ENCODE measurements at places on chromosomes 6 and 20.

DNA sequence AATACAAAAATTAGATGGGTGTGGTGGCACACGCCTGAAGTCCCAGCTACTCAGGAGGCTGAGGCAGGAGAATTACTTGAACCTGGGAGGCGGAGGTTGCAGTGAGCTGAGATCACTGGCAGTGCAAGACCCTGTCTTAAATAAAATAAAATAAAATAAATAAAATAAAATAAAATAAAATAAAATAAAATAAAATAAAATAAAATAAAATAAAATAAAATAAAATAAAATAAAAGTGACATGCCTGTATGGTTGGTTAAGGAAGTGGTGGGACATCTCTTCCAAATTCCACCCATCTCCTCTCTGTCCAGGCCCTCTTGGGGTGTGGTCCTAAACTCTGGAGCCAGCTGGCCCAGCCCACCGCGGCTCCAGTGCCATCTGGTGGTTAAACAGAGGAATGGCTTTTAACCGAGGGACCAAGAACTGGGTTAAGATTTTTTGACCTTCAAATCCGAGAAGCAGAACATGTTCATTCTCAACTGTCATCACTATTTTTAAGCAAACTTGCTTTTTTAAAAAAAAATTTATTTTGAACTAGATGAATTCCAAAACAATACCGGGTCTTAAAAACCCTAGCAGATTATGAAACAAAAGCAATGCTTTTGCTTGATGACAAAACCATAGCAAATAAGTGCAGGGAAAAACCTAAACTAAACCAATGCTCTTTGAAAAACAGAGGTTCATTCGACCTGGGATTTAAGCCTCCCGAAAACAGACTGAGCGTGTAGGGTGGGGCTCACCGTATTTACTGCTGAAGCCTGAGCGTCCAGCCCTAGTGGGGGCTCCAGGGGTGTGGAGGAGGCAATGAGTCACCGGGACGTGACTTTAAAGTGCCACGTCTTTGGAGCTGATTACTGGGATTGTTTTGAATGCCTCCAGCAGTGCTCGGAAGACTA is 68.8 kb downstream of the CDC5L start:
- DNase-seq, result no peak

- DNase-seq, result no peak
Observed at GRCh38 chr6:20706939-20707485, 172.8 kb downstream of the CDKAL1 start.

DNA sequence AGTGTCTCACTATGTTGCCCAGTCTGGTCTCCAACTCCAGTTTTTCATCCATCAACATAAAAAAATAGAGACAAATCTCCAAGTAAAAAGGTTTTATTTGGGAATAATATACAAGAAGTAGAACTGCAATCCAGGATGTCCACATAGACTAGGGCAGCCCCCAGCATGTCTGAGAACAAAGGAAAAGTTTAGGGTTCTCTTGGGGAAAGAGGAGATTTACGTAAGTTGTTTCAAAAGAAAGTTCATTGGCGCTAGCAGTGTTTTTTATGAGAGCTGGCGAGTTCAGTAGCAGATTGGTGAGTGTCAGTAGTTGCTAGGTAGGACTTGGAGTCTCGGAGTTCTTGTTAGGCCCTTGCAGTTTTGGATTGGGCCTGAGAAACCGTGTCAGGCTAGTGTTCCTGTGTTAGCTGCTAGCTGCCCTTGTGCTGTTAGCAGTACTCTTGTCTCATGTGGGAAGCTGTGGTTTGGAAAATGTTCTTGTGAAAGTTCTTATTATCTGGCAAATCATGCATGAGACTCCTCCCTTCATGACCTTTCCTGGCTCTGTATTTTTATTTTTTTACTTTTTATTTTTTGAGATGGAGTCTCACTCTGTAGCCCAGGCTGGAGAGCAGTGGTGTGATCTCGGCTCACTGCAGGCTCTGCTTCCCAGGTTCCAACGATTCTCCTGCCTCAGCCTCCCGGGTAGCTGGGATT is 24.7 kb downstream of the TTLL9 start:
- no peak for DNase-seq

DNA sequence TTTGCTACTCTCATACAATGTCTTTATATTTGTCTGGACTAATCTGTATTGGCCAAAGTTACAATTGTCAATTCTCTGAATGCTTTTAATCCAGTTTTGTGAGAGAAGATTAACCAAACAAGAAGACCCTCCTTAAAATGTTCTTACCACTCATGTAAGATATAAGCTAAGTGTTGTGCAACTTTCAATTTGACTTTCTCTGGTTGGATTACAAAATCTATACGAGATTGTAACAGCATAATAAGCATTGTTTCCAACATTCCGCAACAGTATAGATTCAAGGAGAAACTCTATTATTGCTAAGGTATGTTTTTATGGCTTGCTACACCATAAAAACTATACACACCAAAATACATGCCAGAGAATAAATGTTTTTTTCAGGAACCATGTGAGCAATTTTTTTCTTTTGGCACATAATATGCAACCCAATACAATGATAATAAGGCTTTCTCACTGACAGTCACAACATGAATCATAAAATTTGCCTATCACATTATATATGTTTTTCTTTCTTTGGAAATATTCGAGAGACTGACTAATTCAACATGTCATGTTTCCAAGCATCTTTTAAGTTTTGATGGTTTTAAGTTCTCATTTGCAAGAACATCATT is 12.2 kb upstream of the TRPC4AP start:
- DNase-seq, result no peak

DNA sequence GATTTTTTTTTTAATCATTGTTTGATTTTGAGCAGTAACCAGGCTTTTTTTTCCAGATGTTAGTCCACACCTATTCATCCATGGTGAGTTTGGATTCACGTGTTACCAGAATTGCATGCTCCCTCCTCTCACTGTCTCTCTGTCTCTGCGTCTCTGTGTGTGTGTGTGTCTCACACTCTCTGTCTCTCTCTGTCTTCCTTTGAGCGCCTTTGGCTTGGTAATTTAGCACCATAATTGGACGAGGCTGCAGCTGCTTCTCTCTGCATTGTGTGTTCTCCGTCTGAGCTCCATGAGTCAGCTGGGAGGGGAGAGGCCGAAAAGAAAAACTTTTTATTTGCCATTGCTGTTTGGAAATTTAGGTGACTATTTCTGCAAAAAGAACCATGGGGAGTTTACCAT is 3.4 kb downstream of the TFAP2B start:
- no peak for DNase-seq

DNA sequence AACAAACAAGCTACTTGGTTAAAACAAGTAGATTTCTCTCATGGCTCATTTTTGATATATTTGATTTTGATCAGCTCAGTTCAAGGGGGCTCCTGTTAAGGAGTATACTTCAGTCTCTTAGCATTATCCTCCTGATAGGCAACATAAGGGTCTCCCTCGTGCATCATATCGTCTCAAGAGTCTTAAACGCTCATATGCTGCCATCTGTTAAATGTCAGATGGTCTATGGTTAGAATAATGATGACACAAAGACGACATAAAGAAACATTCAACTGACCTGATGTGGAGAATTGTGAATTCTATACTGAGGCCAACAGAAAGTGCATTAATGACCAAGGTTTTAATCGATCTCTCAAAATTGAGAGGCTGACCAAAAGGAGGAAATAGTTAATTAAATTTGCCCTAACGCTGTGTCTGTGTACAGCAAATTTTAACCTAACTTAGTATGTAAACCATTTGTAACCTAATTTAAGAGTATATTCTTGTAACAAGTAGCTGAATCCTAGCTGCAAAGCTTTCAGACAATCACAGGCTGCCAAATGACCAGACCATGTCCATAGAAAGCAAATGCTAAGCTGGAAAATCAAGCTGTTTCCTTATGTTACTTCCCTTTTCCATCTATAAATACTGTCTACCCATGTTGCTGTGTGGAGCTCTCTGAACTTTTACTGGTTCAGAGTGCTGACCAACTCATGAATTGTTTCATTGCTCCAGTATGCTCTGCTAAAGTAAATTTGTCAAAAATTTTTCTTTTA is 1688.5 kb downstream of the GRIK2 start:
- DNase-seq, result no peak

All from fibroblast of skin of left biceps (primary cell).